Activated T-cell treated with anti-CD3 and anti-CD28 coated beads for 4 hours (primary cell): ENCODE measurements at places on chromosomes 6 and 20.
A peak's percentile ranks its signal among the peaks of the same experiment; 100 is the strongest.

GRCh38 chr20:51918561-51918960 is 116.2 kb upstream of the SALL4 start:
- no peak for DNase-seq

DNA sequence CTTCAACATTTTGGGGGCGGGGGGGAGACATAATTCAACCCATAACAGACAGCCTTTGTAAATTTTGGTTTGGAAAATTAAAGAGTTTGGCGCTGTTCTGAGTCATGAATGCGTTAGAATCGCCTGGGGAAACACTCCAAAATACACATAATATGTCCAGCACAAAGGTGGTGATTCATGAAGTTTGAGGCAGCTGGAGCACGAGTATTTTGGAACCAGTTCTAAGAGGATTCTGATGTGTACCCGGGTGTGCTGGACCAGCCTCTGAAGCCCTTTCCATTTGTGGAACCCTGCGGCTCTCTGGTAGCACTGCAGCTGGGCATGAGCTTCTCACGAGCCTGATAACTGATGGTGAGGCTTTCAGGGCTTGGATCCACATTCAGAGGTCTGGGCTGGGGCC is 4.7 kb downstream of the GMPR start:
- no peak for DNase-seq

DNA sequence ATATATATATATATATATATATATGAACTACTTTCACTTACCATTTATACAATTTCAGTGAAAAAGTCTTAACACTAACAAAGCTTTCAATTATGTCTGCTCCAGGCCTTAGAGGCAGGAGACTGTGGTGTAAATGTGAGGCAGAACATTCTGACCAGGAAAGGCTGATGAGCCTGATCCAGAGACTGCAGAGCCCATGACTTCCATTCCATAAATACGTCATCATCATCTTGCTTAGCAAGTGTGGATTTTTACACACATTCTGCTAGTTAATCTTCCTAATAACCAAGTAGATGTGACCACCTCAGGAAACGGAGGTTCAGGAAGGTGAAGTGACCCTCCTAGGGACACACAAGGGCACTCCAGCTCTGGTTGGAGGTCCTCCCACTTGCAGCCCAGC is 14.9 kb downstream of the TRERF1 start:
- DNase-seq = no peak

- DNase-seq = no peak
Observed at GRCh38 chr20:38165966-38166702, 1.1 kb upstream of the TGM2 start.

- no peak for DNase-seq
Observed at GRCh38 chr6:165638530-165638929, 24.5 kb downstream of the PDE10A start.

- no peak for DNase-seq
Observed at GRCh38 chr20:50048420-50049166, 64.4 kb downstream of the UBE2V1 start.

DNA sequence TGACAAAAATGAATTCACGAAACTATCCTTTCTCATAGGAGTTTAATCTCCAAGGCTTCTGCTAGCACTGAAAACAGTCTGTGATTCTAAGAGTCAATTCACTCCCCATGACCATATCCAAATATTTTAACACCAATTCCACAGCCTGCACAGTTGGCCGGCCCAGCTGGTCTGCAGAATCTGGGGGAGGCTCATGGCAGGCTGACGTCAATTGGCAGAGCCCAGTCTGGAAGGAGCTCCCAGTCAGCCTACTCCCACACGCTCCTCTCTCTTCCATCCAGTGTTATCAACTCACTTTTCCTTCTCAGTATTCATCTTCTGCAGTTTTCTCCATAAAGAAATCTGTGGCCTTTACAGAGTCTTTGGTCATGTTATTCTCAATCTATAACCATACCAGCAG is 111.0 kb downstream of the TBXT start:
- no peak for DNase-seq

DNA sequence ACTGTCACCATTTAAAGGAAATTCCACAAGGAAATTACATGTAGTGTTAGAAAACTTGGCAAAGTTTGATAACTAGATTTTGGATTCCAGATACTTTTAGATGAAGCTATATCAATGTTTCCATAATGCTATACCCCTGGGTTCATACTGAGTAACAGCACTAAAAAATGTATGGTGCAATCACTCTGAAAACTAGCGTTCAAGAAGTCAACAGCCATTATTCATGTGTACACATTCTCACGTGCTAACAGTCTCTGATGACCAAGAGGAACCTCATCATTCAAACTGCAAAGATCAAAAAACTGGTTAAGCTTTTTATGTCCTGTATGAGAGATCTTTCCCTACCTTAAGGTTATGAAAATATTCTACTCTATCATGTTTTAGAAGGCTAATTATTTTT is 197.6 kb downstream of the GMDS start:
- no peak for DNase-seq

GRCh38 chr20:38674092-38674764 is 50.1 kb upstream of the SLC32A1 start:
- peak; percentile 53 for DNase-seq

DNA sequence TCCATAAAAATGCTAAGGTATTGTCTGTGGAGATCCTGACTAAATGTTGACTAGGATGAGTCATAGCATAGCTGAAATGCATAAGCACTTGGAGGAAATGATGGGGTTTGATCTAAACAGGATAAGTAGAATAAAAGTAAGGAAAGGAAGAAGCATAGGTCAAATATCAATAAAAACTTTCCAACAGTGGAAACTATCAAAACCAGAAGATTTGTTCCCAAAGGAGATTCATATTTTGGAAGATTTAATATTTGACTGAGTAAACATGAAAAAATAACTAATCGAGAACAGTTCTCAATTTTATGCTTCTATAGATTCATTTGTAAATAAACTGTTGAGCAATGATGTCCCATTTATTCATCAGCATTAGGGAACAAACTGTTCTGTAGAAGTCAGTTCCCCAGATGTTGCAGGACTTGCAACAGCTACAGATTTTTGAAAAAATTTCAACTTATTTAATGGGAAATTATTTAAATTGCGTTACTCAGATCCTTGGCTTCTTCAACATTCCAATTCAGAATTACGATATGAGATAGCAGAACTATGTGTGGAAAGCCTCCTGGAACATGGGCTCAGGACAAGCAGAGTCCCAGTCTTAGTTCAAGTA is 133.7 kb upstream of the TBX18 start:
- no peak for DNase-seq

GRCh38 chr6:3081960-3082359 is 13.7 kb downstream of the RIPK1 start:
- no peak for DNase-seq

DNA sequence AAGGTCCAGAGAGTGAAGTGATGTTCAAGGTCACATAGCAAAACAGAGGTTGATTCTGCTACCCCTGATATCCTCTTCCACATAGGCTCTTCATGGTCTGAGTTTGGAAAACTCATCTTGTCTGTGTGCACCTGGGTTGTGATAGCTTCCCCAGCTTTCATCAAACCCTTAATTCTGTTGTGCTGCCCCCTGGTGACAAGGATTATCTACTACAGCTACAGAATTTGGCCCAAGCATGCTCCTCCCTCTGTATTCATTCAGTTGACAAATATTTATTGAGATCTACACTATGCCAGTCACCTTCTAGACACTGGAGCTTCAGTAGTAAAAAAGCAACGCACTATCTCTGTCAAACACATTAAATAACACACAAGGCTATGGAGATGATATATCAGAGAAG is 50.4 kb downstream of the SMPDL3A start:
- peak; percentile 31 for DNase-seq

- DNase-seq = no peak
Observed at GRCh38 chr20:51185277-51185676, 162.4 kb upstream of the KCNG1 start.

- no peak for DNase-seq
Observed at GRCh38 chr6:24145690-24146131, 19.7 kb downstream of the NRSN1 start.

DNA sequence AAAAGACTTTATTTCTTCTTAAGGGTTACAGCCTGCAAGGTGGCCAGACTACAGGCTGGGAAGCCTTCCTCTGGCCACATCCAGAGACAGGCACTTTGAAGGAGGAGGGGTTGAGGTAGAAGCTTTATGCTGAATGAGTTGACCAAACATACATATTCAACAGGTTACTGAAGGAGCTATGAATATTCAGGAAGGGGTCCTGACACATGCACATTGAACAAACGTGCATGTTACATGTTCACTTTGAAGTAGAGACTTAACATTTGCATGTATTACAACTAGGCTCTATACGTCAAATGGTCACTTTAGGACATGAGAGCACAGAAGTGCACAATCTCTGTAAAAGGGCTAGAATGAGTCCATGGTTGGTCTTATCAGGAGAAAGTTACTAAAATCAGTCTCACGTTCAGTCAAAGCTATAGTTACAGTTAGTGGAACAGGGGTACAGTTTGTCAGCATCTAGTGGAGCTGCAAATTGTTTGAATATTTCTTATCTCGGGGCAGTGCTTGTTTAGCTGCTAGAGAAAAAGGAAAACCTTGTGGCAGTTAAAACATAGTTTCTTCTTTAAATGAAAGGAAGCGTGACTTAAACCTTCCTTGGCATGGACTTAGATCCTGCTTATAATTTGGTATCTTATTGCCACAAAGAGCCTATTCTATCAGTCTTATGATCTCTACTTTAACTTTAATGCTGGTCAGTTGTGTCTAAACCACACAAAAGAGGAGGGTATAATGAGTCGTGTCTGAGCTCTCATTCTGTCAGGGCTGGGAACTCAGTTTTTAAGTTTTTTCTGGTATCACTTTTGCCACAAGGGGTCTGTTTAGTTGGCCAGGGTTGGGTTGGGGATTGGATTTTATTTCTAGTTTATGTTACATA is 4.6 kb upstream of the ZSCAN9 start:
- DNase-seq = no peak

GRCh38 chr20:4088766-4089165 is 73.4 kb upstream of the RNF24 start:
- DNase-seq = no peak

GRCh38 chr20:11090751-11091150 is 417.0 kb upstream of the JAG1 start:
- no peak for DNase-seq

DNA sequence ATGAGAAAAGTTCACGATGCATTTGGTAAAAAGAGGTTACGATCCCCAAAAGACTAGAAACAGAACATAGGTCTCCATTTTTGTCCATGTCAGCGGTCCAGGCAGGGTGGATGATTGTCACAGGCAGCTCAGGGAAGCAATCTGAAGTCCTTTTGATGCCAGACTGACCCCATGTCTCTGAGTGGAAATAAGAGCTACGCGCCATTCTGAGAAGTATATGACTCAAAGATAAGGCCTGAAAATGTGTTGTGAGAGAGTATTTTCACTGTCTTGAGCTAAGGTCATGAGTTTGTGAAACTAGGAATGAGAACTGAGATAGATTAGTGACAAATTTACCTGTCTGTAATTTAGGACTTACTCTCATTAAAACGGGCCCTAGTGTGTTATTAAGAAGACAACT is 69.5 kb downstream of the LYRM4 start:
- DNase-seq = no peak

DNA sequence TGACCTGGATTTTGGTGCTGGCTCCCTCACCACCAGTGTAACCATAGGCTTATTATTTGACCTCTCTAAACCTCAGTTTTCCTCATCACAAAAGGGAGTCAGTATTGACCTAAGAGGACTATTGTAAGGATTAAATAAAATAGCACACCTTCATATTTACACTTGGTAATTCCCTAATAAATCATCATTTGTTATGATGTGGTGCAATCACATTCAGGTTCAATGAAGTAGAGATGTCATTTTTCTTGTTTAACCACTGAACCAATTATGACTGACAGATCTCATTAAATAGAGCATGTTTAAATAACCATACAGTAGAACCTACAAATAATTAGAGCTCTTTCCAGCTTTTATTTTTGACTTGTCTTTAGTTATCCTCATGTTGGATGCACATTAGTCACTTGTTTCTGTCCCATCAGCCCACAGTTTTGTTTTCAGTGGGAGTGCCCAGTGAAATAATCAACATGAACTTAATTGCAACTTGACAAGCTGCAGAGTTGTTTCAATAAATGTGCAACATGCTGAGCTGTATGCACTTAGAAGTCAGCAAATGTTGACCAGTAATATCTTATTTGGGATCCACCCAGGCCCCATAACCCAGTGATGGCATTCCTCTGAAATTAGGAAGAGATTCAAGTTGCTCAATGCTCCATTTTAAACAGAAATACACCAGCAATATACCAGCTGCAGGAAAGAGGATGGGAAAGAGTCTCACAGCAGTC is 451.7 kb upstream of the MARCKS start:
- DNase-seq = no peak

DNA sequence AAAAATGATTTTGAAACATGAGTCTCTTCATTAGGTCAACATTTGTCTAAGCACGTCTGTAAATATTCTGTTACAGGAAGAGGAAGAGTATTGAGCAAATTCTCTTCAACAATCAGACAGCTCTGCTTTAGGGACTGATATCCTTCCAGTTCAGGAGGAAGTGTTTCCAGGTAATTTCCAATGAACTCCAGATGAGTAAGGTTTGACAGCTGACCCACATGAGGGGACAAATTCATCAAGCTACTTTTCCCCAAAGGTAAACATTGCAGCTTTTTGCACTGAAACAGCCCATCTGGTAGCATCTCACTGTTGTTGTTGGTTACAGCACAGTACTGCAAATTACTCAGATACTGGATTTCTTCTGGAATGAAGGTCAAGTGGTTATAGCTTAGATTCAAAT is 18.1 kb downstream of the ENPP1 start:
- DNase-seq = no peak

DNA sequence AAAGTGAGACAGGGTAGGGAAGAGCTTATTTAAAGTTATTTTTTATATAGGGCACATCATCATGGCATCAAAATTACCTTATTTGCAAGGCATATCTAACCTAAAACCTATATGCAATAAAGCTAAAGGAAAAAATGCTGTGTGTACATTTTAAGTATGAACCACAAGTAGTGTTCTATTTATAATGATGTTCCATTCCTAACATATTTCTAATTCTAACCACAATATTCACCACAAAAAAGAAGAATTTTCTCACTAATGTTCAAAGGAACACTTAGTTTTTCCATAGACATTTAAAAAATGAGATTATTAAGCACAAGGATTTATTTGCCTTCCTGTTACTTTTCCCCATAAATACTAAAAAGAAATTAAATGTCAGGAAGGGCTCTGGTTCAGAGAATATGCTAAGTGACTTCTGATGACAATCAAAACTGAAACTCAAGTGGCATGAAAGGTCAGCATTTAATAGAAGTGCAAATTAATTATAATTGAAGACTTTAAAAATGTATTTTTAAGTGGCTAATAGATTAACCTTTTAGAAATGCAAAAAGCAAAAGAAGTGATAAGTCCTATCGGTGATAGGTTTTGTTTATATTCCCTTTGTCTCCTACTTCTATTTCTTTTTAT is 25.1 kb downstream of the GPR63 start:
- no peak for DNase-seq

GRCh38 chr6:26524722-26525370 is 13.3 kb upstream of the HMGN4 start:
- DNase-seq = no peak

GRCh38 chr20:12659942-12660341 is 348.8 kb upstream of the SPTLC3 start:
- DNase-seq = no peak

- DNase-seq = no peak
Observed at GRCh38 chr6:16632101-16632500, 129.2 kb downstream of the ATXN1 start.
